ENCODE measurements at places on chromosomes 1 and 21. TPM values are rescaled to one million over a fixed set of nuclear protein-coding genes. Genes with fewer than 3 reads are reported as not detected.

Gene APP
- total RNA-seq = 497 TPM

Gene FASLG
- 0.40 TPM for total RNA-seq

Gene SLAMF7
- total RNA-seq = 1.6 TPM

Gene CHIA
- total RNA-seq = not detected

Gene ADCY10
- 0.67 TPM for total RNA-seq

Gene CYP4A11
- total RNA-seq = 0.36 TPM

Gene RGS13
- total RNA-seq = 0.22 TPM

Gene TMPRSS2
- total RNA-seq = 0.49 TPM

Gene OR2T33
- not detected for total RNA-seq

Gene TP73
- total RNA-seq = not detected

Gene SLC5A9
- total RNA-seq = 0.40 TPM

Gene MANEAL
- total RNA-seq = 2.3 TPM

Gene RSPH1
- 0.58 TPM for total RNA-seq

Gene ESRRG
- total RNA-seq = 5.8 TPM

Gene LRRC71
- 2.5 TPM for total RNA-seq

Gene GSTM3
- total RNA-seq = 104 TPM

Gene USH2A
- 0.04 TPM for total RNA-seq

Gene ATF3
- 32.4 TPM for total RNA-seq

Gene KRTAP10-4
- not detected for total RNA-seq

Gene CCDC185
- total RNA-seq = not detected

Gene CD48
- 6.8 TPM for total RNA-seq

Gene SH3D21
- 9.8 TPM for total RNA-seq

Gene KCNA3
- total RNA-seq = 0.85 TPM

Gene ALX3
- total RNA-seq = not detected

Gene WNT2B
- total RNA-seq = 10.9 TPM

Gene PLEKHN1
- 0.40 TPM for total RNA-seq

Gene PGLYRP3
- total RNA-seq = not detected

Gene TMCO2
- not detected for total RNA-seq

Gene INAVA
- total RNA-seq = 0.45 TPM

Gene ANGEL2
- total RNA-seq = 45.9 TPM

Gene TNN
- 1.1 TPM for total RNA-seq

Gene GABPB2
- total RNA-seq = 31.7 TPM

Gene TMEM54
- 12.3 TPM for total RNA-seq

Gene CBR1
- total RNA-seq = 74.5 TPM

Gene LCE2B
- not detected for total RNA-seq

Gene OVAAL
- not detected for total RNA-seq

Gene OR2L13
- total RNA-seq = 0.36 TPM
